ENCODE measurements at places on chromosomes 2 and 18.

DNA sequence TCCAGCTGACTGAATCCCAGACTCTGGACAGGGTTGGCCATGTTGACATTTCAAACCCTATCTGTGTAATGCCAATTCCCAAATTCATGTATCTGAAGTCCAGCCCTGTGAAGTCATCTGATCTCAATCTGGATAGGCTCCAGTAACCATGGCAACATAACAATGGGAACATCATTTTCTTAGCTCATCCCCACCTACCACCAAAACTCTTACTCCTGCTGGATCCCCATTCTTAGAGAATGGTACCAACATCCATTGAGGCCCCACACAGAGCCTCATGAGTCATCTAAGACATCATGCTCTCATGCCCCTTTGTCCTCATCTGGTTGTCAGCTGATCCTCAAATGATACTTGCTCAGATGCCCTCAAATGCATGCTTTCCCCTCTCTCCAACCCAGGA lies 58.9 kb upstream of the TEX51 start:
- DNase-seq: no peak

DNA sequence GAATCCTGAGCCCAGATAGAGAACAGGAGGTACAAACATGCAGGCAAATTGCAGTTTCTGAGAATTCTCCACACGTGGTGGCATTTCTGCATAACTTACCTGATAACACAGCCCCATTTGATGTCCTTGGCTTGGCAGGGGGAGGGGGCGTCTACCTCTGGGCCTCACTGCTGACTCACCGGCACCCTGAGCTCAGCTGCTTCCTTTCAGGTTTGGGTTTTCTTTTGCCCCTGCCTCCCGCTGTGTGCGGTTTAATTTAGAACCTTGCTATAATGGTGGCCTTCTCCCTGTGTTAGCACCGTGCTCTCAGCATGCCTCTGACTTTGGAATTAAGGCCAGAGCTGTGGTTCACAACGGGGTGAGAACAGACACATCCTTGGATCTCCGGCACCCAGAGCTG lies 4.4 kb downstream of the CTIF start:
- DNase-seq: peak; percentile 28

GRCh38 chr2:105379741-105380186 lies 19.1 kb downstream of the FHL2 start:
- no peak for DNase-seq

DNA sequence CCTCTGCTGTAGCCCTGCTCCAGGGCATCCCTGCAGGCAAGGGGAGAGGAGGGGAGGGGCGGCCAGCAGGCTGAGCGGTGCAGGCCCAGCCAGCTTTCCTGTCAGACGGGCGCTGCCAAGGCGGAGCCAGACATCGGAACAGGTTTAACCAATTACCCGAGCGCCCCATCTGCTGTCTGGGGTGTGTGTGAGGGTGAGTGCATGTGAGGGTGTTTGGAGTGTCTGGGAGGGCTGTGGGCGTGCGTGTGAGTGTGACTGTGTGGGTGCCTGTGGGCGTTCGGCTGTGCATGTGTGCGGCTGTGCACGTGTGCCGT lies 20.0 kb downstream of the EMX1 start:
- DNase-seq: no peak

GRCh38 chr2:239318151-239318611 lies 82.6 kb downstream of the HDAC4 start:
- DNase-seq: no peak

- no peak for DNase-seq
These were observed 92.0 kb downstream of the GAREM1 start for GRCh38 chr18:32378705-32379104.

- DNase-seq: no peak
These were observed 3.8 kb downstream of the DLX2 start for GRCh38 chr2:172098650-172099471.

GRCh38 chr2:20457661-20458630 lies 11.1 kb downstream of the RHOB start:
- DNase-seq: no peak

DNA sequence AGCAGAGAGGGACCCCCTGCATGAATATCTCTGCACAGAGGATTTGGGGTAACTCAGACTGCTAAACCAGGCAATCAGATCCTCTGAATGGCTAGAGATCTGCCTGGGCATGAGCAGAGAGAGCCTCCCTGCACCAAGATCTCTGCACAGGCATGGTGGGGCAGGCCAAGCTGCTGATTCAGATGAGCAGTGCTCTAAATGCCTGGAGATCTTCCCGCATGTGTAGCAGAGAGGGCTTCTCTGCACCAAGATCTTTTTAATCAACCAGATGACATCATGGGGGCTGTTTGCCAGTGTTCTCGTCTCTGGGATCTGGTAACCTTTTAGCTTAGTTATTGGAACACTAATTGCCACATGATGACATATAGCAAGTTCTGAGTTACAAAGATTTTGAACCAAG lies 301.3 kb upstream of the GALNT5 start:
- no peak for DNase-seq

DNA sequence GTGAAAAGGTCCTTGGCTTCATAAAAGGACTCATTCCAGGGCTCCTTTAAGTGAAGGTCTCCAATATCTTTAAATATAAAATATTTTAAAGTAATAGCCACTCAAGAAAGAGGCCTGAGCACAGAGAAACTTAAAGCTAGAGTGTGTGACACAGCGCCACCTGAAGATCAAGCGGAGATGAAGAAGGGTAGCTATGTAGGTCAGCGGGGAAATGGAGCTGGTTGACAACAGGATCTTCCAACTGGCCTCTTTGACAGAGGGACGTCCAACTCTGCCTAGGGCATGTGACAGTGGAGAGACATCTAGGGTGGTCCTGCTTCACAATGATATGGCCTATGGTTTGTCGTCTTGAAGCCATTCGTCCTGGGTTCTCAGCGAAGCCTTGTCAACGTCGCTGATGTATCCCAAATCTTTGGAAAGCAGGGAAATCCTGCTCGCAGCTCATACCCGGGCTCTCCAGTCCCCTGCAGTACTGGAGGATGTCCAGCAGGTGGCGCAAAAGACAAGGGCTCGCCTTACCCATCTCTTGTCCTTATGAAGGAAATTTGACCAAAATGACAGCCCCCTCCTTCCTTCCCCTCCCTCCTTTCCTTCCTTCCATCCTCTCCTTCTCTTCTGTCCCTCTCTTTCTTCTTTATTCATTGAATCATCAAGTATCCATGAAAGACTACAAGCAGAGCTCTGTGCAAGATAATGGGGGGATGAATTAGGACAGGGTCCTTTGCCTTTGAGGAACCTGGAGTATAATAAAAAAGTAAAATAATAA lies 59.6 kb downstream of the LONRF2 start:
- peak; percentile 50 for DNase-seq

GRCh38 chr18:63138436-63139340 lies 180.9 kb downstream of the BCL2 start:
- no peak for DNase-seq

GRCh38 chr18:62301322-62301721 lies 23.8 kb upstream of the TNFRSF11A start:
- no peak for DNase-seq

DNA sequence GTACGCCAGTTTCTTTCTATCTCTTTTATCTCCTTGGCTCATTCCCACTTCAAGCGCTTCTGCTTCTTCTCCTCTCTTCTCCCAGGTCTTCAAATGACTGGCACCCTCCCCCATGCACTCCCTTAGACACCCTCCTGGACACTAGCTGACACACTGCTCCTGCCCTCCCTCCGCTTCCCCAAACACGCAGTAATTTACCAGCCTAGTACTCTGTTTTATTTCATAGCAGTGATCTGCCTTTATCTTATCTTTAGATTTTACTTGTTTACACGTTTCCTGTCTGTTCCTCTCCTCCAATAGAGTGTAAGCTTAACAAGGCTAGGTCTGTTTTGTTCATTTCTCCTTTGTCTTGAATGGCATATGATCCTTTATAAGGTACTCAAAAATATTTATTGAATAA lies 93.9 kb downstream of the SCN3A start:
- no peak for DNase-seq

GRCh38 chr18:58937887-58938267 lies 73.2 kb downstream of the ZNF532 start:
- DNase-seq: no peak

DNA sequence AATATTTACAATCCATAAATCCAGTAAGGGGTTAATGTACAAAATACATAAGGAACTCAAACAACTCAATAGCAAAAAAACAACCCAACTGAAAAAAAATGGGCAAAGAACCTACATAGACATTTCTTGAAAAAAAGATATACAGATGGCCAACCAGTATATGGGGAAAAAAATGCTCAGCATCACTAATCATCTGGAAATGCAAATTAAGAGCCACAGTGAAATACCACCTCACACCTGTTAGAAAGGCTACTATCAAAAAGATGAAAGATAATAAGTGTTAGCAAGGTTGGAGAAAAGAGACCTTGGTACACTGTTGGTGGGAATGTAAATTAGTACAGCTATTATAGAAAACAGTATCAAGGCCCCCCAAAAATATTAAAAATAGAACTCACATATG lies 14.6 kb downstream of the AP1S3 start:
- no peak for DNase-seq

GRCh38 chr2:218471982-218472381 lies 53.1 kb downstream of the VIL1 start:
- DNase-seq: no peak

DNA sequence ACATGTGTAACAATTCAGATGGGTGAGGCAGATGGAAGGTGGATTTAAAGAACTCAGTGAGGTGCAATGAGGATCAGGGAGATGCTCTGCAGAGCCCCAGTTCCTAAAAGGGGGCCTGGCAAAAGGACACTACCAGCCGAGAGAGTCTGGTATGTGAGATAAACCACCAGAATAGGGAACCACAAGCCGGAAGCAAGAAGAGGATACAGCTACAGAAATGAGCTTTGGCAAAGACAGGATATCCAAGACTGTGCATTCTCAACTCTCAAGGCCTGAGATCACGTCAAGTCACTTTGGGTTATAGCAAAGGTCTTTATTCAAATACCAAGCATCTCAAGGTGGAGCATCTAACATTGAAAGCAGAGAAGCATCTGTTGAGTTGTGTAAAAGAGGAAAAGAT lies 293.5 kb downstream of the ARHGAP15 start:
- no peak for DNase-seq

- no peak for DNase-seq
These were observed 64.4 kb downstream of the TRABD2A start for GRCh38 chr2:84816426-84817026.

- DNase-seq: no peak
These were observed 89.6 kb downstream of the COMMD1 start for GRCh38 chr2:61995065-61995464.

DNA sequence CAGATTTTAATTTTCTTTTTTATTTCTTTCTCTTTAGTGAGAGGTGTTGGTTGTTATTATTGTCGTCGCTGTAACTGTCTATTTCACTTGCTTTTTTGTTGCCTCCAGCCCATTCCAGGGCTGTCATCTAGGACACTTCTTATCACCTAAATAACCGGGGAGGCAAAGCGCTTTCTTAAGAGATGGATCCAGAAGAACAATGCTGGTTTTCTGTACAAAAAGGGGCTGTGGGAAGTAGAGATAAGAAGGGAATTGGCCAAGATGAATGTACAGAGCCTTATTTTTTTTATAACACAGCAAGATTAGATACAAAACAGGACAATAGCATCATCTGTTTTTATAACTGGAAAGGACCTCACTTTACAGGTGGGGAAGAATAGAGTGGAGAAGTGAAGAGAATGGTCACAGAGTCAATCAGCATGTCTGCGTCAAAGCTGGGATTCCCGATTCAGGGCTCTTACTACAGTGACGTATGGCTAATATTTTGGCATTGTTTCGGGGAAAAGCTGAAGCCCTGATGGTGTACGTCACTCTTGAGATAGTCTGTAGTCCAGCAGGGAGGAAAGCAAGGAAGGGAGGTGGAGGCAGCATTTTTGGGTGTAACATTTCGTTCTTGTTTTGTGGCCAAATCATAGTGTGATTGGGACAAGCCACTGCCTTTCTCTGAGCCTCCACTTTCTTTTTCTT lies 23.2 kb downstream of the IL1B start:
- DNase-seq: no peak

DNA sequence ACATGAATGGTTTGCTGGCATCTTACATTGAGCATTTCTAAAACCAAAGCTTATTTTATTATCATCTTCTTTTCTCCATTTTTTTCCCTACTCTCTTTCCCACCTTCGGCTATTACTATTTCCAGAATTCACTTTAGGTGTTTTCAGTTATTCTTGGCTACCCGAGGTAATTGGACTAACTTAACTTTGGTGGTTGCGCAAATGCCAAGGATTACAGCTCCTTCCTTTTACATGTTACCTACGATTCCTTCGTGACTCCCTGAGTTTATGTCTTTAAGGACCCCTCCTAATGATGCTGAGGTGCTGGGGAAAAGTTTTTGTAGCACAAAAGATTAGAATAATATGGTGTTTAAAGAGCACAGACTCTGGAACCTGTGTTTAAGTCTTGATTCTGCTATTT lies 14.3 kb downstream of the KIAA1328 start:
- DNase-seq: no peak

DNA sequence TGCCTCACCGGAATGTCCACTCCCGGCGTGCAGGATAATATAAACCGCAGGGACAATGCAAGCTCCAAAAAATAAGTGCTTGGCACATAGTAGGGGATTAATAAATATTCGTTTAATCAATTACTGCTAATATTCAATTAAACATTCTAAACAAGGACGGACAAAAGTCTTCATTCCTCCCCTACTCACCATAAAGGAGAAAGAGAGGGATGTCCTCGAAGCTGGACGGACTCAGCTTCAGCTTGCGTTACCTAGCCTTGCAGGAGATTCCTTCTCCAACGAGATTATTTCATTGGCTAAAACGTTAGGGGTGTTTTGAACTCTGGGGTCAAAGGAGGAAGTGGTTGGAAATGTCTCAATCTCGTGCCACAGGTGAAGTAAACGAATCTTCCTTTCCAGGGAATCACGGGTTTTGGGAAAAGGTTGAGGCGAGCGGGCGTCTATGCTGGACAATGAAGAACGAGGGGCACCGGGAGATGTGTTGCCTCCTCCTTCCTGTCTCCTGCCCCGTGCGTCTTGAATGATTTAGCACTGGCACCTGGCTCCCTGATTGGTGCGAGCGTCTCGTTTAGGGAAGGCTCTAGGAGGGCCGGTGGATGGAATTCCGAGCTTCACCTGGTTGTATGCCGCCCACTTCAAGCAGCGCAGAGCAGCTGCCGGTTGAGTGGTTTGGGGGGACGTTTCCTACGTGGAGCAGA lies 2.0 kb upstream of the GAD1 start:
- DNase-seq: no peak

DNA sequence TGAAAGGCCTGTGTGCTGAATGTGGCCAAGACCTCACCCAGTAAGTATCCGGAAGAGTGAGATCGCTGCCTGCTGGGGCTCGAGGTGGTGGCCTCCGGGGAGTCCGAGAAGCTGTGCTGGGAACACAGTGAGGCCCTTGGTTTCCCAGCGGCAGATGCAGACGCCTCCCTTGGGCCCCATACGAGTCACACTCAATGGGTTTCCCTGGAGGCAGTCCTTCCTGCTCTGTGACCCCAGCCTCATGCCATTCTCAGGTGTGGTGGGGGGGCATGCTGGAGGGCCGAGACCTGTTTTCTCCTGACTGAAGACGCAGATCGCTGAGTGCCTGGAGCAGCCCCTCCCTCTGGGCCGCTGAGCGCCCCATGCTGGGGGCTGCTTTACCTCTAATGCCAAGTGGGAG lies 15.7 kb downstream of the CTDP1 start:
- no peak for DNase-seq

All from stimulated activated CD4-positive, alpha-beta T cell treated with anti-CD3 and anti-CD28 coated beads, Interleukin-1b, Interleukin-23, amount 100 ng/mL, for 4 hours (primary cell).